GF-D8 (cell line): ENCODE measurements at places on chromosomes 6 and 20.

DNA sequence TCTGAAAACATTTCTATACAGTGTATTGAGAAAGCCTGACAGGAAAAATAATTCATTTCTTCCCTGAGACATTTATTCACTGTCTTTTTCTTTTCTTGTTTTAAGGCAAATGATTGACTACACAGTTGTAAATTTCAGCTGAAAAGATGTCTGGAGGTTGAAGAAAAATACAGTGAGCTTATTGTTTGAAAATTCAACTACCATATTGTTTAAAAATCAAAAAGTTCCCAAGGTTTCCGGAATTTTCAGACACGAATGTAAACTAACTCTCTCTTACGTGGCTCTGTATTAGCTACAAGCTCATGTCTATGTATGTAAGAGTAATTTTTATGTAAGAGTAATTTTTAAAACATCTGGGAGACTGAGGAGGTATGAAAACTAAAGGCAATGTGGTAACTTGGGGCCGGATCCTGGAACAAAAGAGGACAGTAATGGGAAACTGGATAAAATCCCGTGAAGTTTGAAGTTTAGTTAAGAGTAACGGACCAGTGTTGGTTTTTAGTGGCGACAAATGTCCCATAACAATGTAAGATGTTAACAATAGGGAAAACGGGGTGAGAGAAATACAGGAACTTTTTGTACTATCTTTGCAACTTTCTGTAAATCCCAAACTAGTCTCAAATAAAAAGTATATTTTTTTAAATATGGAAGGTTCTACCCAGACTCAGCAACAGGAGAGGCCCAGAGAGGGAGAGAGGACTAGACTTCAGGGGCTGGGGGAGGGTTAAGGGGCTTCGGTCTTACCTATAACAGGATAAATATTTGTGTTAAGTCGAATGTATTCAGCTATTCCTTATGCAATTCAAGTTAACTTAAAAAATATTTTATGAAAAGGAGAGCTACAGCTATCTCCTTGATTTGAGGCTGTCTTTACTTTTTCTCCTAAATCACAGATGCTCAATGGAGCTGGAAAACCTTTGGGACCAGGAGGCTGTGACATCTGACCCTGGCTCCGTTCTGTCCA, 1.3 kb downstream of the PTGIS start:
- DNase-seq: no peak

- DNase-seq: peak; percentile 81
Measured at GRCh38 chr6:31826793-31827285, 699 bp upstream of the HSPA1B start.

DNA sequence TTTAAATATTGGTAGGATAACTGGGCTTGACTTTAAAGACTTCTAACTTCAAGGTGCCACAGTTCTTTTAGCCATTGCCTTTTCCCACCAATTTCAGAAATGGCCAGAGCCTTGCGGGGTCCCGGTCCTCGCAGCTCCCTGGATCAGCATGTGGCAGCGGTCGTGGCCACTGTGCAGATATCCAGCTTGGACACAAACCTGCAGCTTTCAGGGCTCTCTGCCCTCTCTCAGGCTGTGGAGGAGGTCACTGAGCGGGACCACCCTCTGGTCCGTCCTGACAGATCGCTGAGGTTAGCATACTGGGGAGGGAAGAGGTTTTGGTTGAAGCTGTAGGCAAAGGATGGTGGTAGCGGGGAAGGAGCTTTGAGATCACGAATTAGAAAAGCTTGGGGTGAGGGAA, 6.4 kb downstream of the CUL9 start:
- no peak for DNase-seq

DNA sequence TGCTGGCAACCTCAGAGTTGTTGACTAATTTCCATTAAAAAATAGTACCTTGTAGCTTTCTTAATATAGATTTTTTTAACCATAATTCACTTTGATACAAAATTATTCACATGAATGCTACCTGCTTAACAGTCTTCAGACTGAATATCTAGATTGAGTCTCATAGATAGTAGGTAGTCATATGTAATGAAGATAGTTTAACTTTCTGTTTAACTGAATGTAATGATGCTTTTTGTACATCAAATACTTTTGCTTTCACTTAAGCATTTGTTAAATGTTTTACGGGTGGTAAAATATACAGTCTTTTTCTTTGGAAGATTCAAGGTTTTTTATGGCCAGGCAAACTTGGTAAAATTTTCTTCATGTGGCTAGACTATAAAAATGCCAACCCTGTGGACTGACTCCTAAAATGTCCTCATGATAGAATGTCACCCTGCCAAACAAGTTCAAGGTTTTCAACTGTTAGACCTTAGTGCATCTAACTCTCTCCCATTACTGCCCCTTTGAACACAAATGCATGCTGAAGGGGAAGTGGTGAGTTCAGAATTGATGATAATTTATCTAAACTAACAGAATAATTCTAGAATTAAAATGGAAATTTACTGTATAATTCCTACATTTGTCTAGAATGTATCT, 16.4 kb downstream of the TBPL1 start:
- DNase-seq: no peak

DNA sequence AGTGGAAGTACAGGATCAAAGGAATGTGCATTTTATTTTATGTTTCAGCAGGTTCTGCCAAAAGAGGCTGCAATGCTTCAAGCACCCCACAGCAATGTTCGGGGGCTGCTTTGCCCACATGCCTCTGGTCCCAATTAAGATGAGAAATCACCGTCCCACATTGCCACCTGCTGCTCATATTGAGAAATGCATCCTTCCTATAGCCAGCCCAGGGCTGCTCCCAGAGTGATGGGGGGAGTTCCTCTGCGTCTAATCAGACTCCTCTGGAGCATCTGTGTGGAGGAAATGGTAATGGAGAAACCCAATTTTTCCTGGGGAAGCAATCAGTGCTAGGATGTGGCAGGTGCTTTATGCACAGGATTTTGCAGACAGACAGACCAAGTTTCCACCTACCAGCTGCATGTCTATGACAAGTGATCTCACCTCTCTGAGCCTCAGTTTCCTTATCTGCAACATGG, 33.7 kb downstream of the PTGIS start:
- DNase-seq: peak; percentile 11
